Hematopoietic multipotent progenitor cell (in vitro differentiated cells): ENCODE measurements at places on chromosomes 4 and X. TPM values are rescaled to one million over a fixed set of nuclear protein-coding genes. Genes with fewer than 3 reads are reported as not detected.

CYSLTR1 gene
- 11.8 TPM for total RNA-seq

PPM1K gene
- 33.9 TPM for total RNA-seq

DCHS2 gene
- under 0.01 TPM for total RNA-seq

SGMS2 gene
- total RNA-seq = 5.4 TPM

PAPSS1 gene
- total RNA-seq = 50.9 TPM

GRCh38 chr4:102824398-102824797 lies 3.0 kb downstream of the UBE2D3 start:
- DNase-seq = no peak

DNA sequence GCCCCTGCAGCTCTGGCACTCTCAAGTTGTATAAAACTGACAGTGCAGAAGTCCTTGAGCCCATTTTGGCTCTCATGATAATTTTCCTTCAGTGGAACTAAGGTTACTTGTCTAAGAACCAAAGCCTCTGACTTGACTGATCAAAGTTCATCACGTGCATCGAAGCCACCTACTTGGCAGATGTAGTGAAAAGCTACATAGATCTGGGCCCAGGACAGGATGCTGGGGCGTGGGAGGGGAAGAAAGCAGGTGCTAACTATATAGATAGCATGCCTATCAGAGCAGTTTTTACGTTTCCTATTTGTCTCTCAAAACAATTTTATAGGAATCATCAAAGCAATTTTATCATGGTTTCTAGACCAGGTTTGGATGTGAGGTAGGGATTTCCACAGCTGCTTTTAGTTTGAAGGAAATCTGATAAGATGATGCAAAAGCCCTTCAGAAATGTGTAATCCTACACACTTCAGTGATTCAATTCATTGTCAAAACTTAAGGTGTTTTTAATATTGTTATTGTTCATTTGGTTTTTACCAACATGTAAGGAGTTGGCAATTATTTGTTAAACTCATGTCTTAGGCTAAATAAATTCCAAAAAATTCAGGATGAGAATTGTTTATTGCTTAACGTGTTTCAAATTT lies 1.2 kb upstream of the CD40LG start:
- DNase-seq = no peak

- DNase-seq = no peak
These were observed 60.8 kb downstream of the AWAT2 start for GRCh38 chrX:69988955-69989394.

DNA sequence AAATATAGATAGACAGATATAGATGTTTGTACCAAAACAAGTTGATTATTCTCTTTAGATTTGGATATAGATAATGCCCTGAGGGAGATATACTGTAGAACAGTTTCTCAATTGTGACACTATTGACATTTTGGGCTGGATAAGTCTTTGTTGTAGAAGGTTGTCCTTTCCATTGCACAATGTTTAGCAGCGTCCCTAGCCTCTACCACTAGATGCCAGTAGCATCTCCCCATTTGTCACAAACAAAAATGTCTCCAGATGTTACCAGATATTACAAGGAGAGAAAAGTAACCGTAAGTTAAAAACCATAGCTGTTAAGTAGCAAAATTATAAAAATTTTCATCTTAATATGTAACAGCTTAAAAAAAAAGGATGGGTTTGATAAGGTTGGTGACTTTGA lies 2595.3 kb downstream of the ARAP2 start:
- DNase-seq = no peak

DNA sequence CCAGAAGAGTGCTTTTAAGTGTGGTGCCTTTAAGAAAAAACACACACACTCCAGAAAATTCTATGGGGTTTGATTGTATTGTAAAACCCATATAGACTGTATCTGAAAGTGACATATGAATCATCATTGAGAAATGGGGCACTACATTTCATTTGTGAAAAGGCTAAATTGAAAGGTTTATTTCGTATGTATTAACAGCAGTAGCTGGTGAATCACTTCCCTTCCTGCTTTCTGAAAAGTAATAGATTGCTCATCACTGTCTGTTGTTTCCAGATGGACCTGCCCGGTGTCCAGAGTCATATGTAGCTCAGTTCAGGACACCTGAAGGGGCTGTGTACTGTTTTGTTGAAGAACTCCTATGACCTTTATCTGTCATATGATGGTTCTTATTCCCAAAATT lies 28.1 kb upstream of the HPRT1 start:
- DNase-seq = no peak

DNA sequence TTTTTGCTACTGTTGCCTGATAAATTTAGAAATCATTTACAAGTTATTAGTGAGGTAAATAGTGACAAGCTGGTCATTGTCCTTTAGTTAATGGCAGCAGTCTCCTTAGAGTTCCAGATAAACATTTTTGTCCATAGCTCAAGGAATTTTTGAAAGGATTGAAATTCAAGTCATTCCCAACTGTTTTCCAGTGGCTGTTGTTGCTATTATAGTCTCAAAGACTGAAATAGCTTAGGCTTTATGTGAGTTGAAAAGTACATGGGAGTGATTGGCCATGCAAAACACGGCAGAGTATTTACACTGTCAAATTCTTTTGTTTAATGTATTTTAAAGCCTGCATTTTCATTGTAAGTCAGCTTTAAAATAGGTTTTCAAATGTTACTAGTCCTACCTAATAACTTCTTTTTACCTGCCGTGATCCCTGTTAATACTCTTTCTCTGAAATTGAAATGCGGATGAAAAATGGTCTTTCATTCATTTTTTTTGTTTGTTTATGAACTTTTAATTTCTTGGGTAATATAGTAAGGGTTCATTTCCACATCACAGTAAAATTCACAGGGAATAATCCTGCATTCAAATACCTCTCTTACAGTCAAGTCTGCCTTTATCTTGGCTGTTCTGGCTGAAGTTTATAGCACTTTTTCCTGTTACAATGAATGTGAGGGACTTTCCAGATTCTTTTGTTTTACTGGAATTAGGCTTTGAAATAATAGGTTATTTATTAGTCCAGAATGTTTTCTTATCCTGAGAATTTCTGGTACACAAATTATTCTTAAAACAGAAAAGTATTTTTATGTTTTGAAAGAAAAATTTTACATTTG lies 85.1 kb downstream of the PDLIM5 start:
- DNase-seq = no peak

GRCh38 chrX:48533165-48533564 lies 6.3 kb upstream of the TBC1D25 start:
- no peak for DNase-seq

- no peak for DNase-seq
These were observed 37.8 kb downstream of the FAT4 start for GRCh38 chr4:125352521-125352920.

- no peak for DNase-seq
These were observed 5.6 kb upstream of the STPG2 start for GRCh38 chr4:98148856-98149255.

- no peak for DNase-seq
These were observed 41.9 kb upstream of the APLN start for GRCh38 chrX:129696463-129697155.
